Posterior vena cava (tissue), 2 donors: ENCODE measurements at places on chromosomes 12 and 14. TPM values are rescaled to one million over a fixed set of nuclear protein-coding genes. Genes with fewer than 3 reads are reported as not detected.

ACOT4 gene
- total RNA-seq: 1.8 TPM

TMEM132C gene
- 1.5 TPM for total RNA-seq

GRCh38 chr12:59234391-59234790 lies 314.1 kb upstream of the LRIG3 start:
- no peak for DNase-seq

CLEC2D gene
- total RNA-seq: 12.6 TPM

TDRD9 gene
- 2.9 TPM for total RNA-seq

DNA sequence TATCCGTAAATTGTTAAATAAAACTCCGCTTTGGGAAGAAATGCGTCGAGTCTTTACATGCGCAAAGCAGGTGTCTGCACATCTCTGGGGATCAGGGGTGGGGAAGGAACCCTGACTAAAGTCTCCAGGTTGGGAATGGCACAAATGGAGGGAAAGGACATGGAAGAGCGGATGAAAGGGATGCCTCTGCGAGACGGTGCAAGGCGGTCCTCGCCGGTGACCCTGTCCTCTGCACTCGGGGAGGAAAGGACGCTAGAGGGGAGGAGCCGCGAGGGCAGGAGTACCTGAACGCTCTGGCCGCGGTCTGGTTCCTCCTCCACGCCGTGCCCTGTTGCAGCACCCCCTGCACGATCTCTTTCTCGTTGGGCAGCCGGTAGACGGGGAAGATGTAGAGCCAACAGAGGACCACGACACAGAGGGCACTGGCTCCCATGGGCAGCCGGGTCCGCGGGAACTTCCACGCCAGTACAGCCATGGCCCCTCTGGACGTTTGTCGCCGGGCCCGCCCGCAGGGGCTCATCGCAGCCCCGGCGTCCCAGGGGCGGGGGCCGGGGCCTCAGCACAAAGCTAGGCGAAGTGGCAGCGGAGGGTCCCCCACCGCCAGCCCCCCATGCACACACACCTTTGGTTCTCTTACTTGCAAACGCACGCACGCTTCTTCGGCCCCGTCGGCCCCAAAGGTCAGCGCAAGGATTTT lies 646 bp downstream of the ST8SIA1 start:
- no peak for DNase-seq

- no peak for DNase-seq
Observed at GRCh38 chr12:41919048-41919447, 225.6 kb downstream of the GXYLT1 start.

DNA sequence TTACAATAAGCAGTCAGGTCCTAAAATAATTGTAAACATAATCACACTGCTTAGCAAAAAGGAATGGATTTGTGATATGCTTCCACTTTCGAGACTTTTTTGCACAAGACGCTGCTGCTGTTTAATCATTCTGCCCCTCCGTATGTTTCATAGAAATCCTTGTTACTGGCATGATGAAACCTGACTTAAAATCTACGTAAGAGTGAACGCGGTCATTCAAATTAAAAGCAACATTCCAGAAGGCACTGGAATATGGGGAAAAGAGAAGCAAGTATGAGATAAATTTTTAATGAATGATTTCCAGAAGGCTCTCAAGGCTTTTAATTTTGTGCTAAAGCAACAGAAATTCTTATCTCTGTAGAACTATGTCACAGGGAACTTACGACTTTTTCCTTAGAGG lies 1.1 kb downstream of the CNIH1 start:
- no peak for DNase-seq

GRCh38 chr14:86464341-86464740 lies 934.4 kb downstream of the FLRT2 start:
- no peak for DNase-seq

KLRC1 gene
- total RNA-seq: not detected

DNA sequence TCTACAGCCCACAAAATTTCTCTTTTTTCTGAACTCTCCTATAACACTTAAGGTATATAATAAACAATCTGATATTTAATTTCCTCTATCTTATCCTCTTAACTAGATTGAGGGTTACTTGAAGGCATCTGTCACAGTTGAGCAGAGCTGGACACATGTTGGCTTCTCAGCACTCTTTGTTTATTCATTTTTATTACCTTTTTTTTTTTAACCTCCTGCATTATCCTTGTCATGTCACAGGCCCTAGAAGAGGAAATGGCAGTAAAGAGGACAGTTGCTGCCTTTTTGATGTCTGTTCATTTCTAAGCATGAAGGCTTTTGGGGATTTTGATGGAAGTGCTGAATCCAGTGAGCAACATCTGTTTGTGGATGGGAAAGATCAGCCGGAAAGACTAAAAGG lies 32.5 kb upstream of the EVL start:
- no peak for DNase-seq

DNA sequence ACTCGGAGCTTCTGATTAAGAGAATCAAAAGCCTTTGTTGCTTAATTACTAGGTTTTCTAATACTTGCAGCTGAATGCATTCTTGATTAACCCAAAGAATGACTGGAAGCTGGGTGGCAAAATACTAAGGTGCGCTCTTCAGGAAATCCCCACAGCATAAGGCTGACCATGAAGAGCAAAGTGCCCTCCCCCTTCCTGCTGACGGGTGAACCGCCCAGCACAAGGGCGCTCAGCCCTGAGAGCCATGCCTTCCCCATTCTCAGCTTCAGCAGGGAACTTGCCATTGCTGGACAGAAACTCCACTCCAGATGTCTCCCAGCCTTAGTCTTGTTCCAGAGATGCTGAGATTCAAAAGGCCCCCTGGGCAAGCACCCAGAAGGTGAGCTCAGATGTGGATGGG lies 27.2 kb upstream of the FBRSL1 start:
- no peak for DNase-seq

GRCh38 chr14:54567224-54567638 lies 303 bp downstream of the SAMD4A start:
- DNase-seq: peak; percentile 86

SART3 gene
- total RNA-seq: 28.9 TPM

GRCh38 chr12:66901138-66901932 lies 222.5 kb upstream of the GRIP1 start:
- DNase-seq: no peak

TNS2 gene
- 139 TPM for total RNA-seq

CLEC4D gene
- total RNA-seq: 0.71 TPM

- DNase-seq: peak; percentile 66
Observed at GRCh38 chr12:34390171-34390841, 368.0 kb downstream of the ALG10 start.

GRCh38 chr14:23294734-23295561 lies 7.7 kb downstream of the PPP1R3E start:
- DNase-seq: peak; percentile 69

GRCh38 chr12:112705037-112705632 lies 86.4 kb upstream of the RPH3A start:
- DNase-seq: no peak

A2M gene
- total RNA-seq: 1,306 TPM

DNA sequence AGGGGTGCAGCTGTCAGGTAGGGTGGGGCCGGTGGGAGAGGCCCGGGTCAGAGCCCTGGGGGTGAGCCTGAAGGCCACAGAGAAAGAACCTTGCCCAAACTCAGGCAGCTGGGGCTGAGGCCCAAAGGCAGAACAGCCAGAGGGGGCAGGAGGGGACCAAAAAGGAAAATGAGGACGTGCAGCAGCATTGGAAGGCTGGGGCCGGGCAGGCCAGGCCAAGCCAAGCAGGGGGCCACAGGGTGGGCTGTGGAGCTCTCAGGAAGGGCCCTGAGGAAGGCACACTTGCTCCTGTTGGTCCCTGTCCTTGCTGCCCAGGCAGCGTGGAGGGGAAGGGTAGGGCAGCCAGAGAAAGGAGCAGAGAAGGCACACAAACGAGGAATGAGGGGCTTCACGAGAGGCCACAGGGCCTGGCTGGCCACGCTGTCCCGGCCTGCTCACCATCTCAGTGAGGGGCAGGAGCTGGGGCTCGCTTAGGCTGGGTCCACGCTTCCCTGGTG lies 10.5 kb downstream of the MMP14 start:
- DNase-seq: peak; percentile 69

DNA sequence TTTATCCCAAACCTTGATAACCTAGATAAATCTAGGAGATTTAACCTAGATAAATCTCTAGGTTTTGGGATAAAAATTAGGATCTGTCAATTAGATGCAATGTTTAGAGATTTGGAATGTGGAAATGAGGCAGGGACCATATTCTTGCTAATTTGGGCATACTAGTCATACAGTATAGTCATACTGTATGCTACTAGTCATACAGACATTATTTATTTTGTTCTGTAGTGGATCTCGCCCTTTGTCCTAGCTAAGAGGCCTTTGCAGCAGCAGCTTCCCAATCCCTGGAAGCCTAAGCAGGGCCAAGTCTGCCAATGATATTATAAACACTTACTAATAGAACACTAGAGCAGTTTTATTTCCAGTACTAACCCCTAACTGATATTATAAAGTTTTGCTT lies 136.4 kb downstream of the CEP128 start:
- no peak for DNase-seq

DNA sequence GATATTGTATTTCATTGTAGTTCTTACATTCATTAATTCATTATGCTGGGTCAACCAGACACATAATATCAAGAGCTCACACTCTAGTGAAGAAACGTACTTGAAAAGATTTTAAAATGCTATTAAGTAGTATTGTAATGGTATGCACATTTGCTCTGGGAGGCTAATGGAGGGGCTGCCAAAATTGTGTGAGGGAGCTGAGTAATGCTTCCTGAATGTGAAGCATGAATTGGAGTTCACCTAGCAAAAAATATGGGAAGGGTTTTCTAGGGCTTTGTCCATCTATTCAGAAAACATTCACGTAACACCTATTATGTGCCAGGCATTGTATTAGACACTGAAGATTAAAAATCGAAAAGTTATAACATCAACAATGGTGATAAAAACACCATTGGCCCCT lies 403.8 kb upstream of the PDE3A start:
- no peak for DNase-seq

GRCh38 chr12:80017261-80017870 lies 82.0 kb upstream of the OTOGL start:
- DNase-seq: no peak

GRCh38 chr12:131900397-131900796 lies 6.0 kb downstream of the ULK1 start:
- no peak for DNase-seq

GRCh38 chr12:93338598-93338997 lies 39.1 kb upstream of the NUDT4 start:
- no peak for DNase-seq

- no peak for DNase-seq
Observed at GRCh38 chr14:61557854-61558253, 137.5 kb upstream of the HIF1A start.

- no peak for DNase-seq
Observed at GRCh38 chr14:102154821-102155549, 15.3 kb downstream of the WDR20 start.

GRCh38 chr14:87065366-87065765 lies 927.6 kb downstream of the GALC start:
- DNase-seq: no peak

RTN1 gene
- total RNA-seq: 12.5 TPM

LRP1-AS gene
- total RNA-seq: not detected

DNA sequence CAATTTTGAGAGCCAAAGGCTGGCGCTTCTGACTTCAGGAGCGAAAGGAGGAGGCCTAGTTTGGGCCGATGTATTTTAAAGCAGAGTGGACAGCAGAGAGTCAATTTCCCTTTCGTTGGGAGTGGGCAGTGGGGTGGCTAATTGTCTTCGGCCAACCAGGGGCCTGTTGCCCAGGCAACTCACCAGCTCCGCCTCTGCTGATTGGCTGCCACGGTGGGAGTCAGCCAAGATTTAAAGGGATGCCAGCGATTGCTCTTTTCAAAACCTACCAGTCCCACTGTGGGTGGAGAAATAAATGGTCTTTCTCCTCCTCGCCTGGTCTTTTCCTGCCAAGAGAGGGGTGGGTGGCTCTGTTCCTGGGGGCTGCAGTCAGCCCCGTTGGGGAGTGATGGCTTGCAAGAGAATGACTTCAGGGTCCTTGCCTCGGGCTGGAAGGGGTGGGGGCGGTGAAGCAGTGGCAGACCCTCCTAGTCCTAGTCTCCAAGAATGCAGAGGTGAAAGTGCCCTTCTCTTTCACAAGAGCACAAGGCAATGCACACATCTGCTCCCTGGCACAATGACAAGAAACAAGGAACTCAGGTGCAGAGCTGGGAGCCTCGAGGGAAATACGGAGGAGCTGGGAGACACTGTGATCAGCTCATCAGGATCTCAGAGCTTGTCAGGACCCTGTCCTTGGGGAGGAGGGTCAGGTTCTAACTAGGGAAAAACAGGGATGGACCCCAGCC lies 37.7 kb downstream of the RASAL1 start:
- DNase-seq: peak; percentile 85
